ENCODE measurements at places on chromosomes 6 and 20. TPM values are rescaled to one million over a fixed set of nuclear protein-coding genes. Genes with fewer than 3 reads are reported as not detected.

- no peak for DNase-seq
Observed at GRCh38 chr20:50447817-50448216, 62.4 kb upstream of the PTPN1 start.

The HSD17B8 gene
- 10.3 TPM for total RNA-seq

DNA sequence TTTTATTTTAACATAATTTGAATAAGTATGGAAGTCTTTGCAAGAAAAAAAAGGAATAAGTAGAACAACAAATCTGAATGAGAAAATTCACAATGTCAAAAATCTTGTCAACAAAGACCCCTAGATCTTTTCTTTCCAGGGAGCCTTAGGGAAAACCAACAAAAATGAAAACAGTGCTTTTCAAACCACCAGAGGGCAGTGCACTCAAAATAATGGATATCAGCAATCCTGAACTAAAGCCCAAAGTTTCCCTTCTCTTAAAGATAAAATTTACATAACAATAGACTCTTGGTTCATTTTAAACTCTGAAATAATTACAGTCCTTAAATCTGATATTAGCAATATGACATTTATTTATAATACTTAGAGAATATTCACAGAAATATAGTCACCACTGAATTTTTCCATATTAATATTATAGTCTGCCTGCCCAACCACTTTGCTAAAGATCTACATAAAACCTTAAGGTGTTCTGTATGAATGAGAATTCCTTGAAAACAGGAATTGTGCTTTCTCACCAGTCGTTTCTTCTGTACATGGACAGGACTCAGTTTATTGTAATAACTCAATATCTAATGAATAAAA is 105.3 kb upstream of the BMP5 start:
- DNase-seq = peak; percentile 40

DNA sequence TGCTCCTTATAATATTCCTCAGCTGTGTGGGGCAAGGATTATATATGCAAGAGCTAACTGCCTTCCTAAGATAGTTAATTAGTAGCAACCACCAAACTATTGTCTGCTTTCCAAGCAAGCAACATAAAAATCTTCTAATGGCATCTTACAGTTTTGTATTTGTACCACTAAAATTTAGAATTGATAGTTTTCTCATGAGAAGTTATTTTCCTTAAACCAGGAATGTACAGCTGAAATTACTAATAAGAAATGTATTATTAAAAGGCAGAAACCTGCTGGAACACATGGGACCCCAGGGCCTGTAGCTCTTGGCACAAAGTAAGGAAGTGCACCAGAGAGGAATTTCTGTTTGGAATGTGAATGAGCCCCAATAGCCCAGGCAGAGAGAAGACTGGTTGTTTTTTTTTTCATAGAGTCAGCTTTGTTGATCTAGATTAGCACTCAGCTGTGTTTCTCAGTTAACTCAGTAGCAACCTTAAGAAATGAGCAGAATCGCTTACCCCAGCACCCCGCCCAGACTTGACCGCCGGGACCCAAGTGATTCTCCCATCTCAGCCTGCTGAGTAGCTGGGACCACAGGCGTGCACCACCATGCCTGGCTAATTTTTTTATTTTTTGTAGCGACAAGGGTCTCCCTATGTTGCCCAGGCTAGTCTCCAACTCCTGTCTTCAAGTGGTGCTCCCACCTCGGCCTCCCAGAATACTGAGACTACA is 2.6 kb downstream of the MGME1 start:
- no peak for DNase-seq

The SLC17A9 gene
- total RNA-seq = 20.1 TPM

DNA sequence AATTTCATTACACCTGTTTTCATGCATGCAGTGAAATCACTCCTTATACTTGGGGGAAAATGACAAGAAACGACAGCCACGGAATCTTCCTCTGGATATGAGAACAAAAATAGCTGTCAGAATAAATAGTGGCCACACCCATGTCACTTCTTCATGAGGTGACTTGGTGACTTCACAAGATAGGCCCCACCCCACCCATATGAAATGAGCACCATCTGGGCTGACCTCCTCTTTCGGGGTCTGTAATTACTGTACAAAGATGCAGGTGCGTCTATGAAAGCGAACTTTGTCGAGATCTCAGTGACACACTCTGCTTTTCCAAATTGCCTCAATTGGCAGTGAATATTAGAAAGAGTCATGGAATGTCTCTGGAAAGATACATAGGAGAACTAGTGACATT is 184.2 kb upstream of the CCN2 start:
- no peak for DNase-seq
